ENCODE measurements at places on chromosomes 12 and 14.
A peak's percentile ranks its signal among the peaks of the same experiment; 100 is the strongest.

DNA sequence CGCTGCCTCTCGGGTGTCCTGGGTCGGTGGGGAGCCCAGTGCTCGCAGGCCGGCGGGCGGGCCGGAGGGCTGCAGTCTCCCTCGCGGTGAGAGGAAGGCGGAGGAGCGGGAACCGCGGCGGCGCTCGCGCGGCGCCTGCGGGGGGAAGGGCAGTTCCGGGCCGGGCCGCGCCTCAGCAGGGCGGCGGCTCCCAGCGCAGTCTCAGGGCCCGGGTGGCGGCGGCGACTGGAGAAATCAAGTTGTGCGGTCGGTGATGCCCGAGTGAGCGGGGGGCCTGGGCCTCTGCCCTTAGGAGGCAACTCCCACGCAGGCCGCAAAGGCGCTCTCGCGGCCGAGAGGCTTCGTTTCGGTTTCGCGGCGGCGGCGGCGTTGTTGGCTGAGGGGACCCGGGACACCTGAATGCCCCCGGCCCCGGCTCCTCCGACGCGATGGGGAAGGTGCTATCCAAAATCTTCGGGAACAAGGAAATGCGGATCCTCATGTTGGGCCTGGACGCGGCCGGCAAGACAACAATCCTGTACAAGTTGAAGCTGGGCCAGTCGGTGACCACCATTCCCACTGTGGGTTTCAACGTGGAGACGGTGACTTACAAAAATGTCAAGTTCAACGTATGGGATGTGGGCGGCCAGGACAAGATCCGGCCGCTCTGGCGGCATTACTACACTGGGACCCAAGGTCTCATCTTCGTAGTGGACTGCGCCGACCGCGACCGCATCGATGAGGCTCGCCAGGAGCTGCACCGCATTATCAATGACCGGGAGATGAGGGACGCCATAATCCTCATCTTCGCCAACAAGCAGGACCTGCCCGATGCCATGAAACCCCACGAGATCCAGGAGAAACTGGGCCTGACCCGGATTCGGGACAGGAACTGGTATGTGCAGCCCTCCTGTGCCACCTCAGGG lies 679 bp downstream of the ARF6 start:
- DNase-seq = no peak

DNA sequence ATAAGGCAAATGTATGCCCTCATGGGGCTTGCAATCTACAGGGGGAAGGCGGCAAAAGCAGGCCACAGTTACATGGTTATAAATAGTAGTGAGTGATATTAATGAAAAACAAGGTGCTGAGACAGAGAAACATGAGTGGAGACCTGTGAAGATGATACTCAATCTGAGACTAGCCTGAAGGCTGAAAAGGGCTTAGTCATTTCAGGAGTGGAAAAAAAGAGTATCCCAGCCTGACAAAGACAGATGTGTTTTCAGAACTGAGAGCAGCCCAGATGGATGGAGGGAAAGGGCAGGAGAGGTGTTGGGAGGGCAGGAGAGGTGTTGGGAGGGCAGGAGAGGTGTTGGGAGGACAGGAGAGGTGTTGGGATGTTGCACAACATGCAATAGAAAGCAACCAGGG lies 181.9 kb downstream of the C12orf42 start:
- DNase-seq = no peak

- DNase-seq = peak; percentile 48
Measured at GRCh38 chr12:108950991-108951739, 69.7 kb downstream of the SVOP start.

- DNase-seq = no peak
Measured at GRCh38 chr12:63849641-63850040, 5.1 kb downstream of the SRGAP1 start.

- DNase-seq = no peak
Measured at GRCh38 chr12:84305144-84305543, 607.5 kb downstream of the SLC6A15 start.

DNA sequence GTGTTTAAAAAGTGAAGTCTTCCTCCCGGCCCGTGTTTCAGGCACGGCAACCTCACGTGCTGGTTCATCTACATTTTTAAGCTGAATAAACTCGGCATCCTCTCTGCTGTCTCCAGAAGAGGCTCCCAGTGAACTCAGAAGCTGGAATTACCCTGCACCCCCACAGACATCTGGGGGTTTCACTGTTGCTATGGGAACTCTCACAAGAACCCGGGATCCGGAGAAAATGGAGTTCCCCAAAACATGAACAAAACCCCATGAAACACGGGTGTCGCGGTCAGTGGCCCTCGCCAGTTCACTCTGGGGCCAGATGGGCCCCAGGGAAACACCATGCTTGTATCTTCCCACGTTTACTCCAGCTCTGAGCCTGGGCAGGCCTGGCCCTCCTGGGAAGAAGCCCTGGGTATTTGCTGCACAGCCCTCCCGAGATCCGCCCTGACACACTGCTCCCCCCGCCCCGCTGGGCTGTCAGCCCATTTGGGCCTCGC lies 143.7 kb downstream of the PIWIL1 start:
- DNase-seq = no peak

DNA sequence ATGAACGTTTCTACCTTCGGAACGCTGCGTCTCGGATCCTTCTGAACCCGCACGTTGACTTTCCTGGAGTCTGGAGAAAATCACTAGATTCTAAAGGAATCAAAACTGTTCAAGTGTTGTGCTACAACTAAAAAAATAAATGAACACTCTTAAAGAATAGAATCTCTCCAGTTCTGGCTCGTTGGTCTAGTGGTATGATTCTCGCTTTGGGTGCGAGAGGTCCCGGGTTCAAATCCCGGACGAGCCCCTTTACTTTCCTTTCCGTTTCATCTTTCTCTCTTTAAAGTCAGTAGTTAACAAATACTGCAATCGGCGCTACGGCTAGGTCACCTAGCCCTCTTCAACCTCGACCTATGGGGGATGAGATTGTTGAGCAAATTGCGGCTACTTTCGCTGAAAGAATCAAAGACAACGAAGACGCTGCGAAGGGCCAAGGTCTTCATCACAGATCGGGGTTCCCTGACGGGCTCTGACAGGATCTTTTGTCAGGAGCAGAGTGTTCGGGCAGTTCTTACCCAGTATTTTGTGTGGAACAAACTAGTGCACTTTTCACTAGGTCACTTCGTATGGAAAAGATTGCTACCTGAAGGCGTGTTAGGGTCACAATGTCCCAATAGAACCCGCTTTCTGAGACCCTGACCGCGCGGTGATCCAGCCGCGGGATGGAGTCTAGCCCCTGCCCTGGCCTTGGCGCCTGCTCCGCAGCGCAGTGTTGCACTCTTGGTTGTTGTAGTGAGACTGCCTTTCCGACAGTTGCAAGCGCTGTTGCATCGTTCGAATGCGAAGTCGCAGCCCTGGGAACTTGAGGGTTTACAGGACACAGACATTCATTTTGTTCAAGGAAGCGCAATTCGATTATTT lies 8.4 kb downstream of the OR6S1 start:
- DNase-seq = no peak

DNA sequence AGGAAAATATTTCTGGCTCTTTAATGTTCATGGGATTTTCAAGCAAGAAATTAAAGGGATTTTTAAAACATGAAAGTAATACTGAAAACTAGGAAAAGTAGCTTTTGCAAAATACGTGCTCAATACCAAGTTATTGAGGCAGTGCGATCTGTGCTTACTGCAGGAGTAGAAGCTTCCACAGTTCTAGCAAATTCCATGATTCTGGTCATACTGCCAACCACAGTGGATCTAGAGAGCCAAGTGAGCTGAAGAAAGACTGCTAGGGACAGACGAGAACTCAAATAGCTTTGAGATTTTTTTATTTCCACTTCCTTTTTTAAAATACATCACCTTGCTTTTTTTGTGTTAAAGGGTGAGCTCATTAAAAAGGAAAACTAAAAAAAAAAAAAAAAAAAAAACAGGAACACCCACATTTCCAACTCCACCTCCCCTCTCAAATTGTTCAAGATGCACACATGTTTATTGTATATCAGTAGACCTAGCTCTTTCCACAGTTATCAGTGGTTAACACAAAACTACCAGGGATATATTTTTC lies 26.2 kb downstream of the EGLN3 start:
- no peak for DNase-seq

- no peak for DNase-seq
Measured at GRCh38 chr12:24591715-24592440, 357.0 kb downstream of the BCAT1 start.

DNA sequence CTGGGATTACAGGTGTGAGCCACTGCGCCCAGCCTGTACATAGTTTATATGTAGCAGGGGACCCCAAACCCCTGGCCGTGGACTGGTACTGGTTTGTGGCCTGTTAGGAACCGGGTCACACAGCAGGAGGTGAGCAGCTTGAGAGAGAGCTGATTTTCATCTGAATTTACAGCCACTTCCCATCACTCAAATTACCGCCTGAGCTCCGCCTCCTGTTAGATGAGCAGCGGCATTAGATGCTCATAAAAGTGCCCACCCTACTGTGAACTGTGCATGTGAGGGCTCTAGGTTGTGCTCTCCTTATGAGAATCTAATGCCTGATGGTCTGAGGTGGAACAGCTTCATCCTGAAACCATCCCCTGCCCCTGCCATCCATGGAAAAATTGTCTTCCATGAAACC lies 119.3 kb downstream of the NTN4 start:
- no peak for DNase-seq

GRCh38 chr14:91987192-91987591 lies 39.7 kb upstream of the FBLN5 start:
- DNase-seq = no peak

DNA sequence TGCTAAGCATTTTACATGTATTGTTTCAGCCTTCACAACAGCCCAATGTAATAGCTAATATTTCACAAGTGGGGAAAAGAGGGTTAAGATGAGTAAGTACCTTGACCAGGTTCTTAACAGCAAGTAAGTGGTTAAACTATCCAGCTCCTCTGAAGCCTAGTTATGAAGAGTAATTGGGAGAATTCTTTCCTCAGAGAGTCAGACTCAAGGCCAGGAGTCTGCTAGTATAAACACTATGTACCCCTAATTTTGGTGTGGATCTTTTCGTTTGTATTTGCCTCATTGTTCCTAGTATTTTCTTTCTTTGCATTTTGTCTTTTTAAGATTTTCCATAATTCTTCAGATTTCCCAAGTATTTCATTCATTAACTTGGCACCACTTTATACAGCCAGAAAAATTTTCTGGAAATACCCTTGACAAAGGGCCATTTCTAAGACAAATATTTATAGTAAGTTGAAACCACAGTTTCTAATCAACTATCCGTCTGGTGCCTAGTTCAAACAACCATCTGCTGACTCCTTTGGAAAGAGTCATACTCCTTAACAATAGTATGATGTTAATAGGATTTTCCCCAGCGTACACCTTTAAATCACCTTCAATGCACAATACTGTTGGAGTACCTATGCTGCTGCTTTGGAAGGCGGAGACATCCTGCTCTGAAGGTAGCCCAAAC lies 81.2 kb downstream of the SCAF11 start:
- DNase-seq = no peak

DNA sequence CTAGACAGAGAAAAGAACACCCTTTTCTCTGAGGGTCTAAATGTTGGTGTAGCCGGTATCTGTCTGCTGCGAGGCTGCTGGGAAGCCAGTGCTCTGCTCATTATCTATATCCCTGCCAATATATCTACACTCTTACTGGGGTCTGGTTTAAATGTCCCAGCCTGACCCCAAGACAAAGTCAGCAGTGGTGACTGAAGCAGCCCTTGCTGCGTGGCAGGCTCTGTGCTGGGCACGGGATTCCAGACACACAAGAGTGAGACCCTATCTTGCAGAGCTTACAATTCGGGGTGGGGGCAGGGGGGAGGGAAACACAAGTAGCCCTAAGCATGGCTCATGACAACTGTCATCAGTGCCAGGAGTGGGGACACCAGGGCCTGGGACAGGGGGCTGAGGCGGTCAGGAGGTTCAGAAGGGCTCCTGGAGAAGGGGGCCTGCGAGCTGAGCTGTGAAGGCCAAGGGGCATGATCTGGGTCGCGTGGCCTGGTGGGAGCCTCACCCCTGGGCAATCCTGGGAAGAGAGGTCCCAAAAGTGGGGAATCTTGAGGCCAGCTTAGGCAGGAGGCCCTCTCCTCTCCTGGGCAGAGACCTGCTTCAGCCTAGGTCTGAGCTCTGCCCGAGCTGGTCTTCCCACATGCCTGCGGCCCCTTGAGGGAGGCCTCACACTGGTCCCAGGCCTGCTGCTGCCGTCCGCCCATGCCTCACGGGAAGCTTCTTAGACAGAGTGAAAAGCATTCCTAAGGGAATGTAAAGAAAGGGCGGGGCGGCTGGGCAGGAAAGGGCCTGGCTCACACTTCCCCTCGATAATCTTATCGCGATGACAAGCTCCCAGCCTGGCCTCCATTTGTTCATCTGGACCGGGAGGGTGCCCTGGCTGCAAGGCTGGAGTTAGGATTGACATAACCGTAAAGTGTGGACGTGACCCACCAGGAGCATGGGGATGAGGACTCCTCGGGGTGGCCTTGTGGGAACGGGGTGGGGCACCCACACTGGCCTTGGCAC lies 7.3 kb upstream of the RCOR1 start:
- DNase-seq = no peak

GRCh38 chr12:124979568-124979967 lies 9.4 kb downstream of the DHX37 start:
- DNase-seq = no peak

- DNase-seq = no peak
Measured at GRCh38 chr12:98371419-98371818, 144.0 kb upstream of the TMPO start.

GRCh38 chr12:101480849-101481248 lies 5.7 kb downstream of the SPIC start:
- DNase-seq = no peak

GRCh38 chr12:103268831-103269514 lies 226.8 kb downstream of the C12orf42 start:
- no peak for DNase-seq

DNA sequence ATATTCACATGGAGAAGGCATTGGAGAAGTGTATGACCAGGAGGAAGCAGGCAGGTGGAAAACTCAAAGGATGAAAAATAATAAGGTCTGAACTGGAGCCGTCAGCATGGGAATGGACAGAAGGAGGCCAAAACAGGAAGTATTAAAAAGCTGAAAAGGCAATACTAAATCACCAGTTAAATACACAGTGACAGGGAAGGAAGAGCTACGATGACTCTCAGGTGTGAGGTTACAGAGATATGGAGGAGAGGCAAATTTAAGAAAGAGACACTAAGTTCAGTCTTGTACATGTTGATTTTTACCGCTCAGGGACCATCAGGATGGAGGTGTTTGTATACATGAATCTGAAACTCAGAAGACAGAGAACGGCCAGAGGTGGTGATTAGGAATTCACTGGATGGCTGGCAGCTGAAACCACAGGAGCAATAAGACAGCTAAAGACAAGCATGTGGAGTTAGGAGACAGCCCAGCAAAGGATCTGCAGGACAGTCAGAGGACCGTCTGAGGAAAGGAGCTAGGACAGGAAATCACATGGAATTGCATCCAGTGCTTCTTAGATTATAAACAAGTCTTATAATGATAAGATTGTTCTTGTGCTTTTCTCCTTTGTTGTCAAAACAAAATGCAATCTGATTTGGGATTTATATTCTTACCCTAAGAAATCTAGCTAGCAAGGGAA lies 33.9 kb upstream of the CDKN3 start:
- DNase-seq = no peak

Measured in right renal cortex interstitium (tissue), 3 donors.